ENCODE measurements at places on chromosomes 3 and 15. TPM values are rescaled to one million over a fixed set of nuclear protein-coding genes. Genes with fewer than 3 reads are reported as not detected.

The TBCCD1 gene
- total RNA-seq = 16.4 TPM

GRCh38 chr3:98328933-98329332 is 24.7 kb upstream of the OR5K4 start:
- DNase-seq = no peak
- no peak overlapping the region for H3K27ac ChIP-seq
- H3K4me1 ChIP-seq = peaks cover 3% of the 10 kb centered on the region
- H3K4me3 ChIP-seq = no peak overlapping the region

- H3K27me3 ChIP-seq = peaks cover 6% of the 10 kb centered on the region
- H3K27ac ChIP-seq = no peak overlapping the region
- H3K4me1 ChIP-seq = peaks cover 12% of the 10 kb centered on the region
- H3K4me3 ChIP-seq = no peak overlapping the region
- no peaks in the 10 kb centered on the region for H3K36me3 ChIP-seq
- no peak for DNase-seq
These were observed 85.8 kb downstream of the KCNAB1 start for GRCh38 chr3:156206157-156206556.

DNA sequence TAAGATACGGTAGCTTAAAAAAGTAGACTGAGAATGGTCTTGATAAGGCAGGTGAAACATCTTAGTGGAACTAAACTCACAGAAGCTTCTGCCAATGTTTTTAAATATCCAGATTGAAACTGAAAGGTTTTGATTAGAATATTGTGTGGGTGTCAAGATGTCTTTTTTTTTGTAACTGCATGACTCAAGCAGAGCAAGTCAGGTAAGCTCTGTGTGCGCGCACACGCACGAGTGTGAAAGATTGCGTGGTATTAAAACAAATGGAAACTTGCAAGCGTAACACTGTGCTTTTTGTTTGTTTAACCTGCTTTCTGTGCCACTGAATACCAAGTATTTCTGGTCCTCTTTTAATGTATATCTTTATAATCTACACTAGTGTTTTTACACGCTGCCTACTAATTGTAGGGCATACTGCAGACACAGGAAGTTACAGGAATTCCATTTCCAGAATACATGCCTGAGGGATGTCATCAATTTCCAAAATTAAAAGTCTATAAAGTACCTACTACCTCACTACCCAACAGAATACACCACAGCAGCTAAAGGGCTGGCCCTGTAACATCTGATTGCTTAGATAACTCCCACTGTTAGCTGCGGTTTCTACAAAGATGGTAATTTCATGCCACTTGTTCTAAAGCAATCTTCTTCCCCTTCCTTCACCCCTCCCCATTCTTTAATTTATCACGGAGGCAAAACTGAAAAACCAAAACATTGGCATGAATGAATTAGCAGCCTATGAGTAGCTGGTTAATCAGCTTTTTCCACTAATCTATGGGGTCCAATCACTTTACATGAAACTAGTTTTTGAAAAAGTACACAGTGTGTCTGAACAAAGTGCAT is 472.8 kb downstream of the SHQ1 start:
- DNase-seq = no peak
- no peak overlapping the region for H3K27ac ChIP-seq
- no peak overlapping the region for H3K4me3 ChIP-seq

DNA sequence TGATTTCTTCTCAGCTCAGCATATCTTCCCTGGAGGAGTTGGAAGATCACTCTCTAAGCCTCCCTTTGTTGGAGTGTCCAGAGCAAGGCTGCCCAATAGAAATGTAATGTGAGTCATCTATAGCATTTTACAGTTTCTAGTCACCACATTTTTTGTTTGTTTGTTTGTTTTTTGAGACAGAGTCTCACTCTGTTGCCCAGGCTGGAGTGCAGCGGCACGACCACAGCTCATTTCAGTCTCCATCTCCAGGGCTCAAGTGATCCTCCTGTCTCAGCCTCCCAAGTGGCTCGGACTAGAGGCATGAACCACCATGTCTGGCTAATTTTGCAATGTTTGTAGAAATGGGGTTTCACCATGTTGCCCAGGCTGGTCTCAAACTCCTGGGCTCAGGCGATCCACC is 21.3 kb downstream of the KLHL6 start:
- no peak overlapping the region for H3K4me3 ChIP-seq
- no peak overlapping the region for H3K27ac ChIP-seq
- H3K27me3 ChIP-seq = peaks cover 25% of the 10 kb centered on the region
- H3K4me1 ChIP-seq = peaks cover 16% of the 10 kb centered on the region
- H3K36me3 ChIP-seq = no peaks in the 10 kb centered on the region

DNA sequence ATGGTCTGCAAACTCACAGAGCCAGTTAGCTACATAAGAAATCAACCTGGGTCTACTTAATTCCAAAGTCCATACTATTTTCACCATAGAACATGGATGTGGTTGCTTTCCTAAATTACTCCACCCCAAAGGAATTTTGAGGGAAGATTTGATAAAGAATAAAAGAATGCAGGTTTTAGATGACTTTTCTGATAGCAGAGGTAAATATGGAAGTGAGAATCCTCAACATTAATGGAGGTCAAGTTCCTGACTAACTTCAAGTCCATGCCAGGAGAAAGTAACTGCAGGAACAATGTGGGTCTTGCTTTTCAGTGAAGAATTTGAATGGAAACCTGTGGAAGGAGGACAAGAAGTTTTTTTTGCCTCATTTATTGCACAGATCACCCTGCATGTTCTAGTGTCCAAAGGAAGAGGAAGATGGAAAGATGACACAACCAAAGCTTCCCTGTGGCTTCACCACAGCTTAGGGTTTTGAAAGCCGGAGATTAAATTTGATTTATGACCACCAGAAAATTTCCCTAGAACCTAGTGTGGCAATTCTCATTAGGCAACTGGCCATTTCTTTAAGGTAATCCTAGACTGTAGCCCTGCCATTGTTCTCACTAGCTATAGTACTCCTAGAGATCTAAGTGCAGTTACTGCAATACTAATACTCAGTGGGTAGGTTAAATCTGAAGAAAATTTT is 429.7 kb downstream of the RAP2B start:
- H3K4me3 ChIP-seq = no peak overlapping the region
- H3K4me1 ChIP-seq = peaks cover 2% of the 10 kb centered on the region
- H3K27me3 ChIP-seq = peaks cover 23% of the 10 kb centered on the region
- no peak overlapping the region for H3K27ac ChIP-seq
- DNase-seq = no peak
- no peaks in the 10 kb centered on the region for H3K36me3 ChIP-seq

DNA sequence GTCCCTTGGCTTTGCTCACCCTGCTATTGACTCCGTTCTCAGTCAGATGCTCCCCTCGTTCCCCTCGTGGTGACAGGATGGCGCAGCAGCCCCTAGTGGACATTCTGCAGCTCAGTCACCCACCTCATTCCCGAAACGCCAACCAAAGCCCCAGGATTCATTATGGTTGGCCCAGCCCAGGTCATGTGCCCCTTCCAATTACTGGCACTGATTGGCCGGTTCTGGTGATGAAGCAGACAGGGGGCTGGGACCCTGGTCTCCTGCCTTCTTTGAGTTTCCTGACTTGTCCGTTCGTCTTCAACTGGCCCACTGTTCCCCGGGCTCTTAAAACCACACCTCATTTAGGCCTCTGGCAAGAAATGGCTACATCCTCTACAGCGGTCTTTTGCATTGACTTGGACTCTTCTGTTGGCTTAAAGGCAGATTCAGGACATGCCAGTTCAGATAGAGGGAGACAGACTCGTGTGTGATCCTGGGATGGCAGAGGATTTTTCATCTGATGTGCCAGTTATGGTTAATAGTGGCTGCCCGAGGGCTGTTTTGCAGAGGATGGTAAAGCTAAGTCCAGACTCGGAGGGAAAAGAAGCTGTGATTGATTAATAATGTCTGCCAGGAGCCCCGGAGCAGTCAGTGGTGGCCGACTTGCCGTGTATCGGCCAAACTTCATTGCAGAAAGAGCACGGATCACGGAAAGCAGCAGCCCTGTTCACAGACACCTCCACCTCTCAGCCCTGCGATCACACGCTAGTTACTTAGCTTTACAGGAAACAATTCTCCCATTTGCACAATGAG is 37.8 kb downstream of the LSM3 start:
- no peak overlapping the region for H3K27ac ChIP-seq
- peaks cover 16% of the 10 kb centered on the region for H3K36me3 ChIP-seq
- peak; percentile 68 for DNase-seq
- no peaks in the 10 kb centered on the region for H3K27me3 ChIP-seq
- no peak overlapping the region for H3K4me3 ChIP-seq
- peaks cover 22% of the 10 kb centered on the region for H3K4me1 ChIP-seq
